ENCODE measurements at places on chromosomes 5 and 9.

DNA sequence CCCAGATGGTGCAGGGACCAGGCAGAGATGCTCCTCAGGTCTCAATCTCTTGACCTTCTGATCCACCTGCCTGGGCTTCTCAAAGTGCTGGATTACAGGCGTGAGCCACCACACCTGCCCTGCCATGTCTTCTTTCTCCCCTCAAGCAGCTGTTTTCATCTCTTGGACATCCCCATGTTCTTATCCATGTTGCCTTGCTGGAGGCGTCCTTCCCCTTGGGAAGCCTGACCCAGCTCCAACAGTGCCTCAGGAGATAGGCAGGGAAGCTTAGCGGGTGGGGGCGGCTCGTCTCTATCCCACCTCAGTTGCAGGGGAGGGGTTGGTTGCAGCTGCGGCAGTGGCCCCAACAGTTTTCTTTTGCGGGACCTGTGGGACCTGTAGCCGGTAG is 24.7 kb upstream of the SPATA31E1 start:
- DNase-seq: no peak

GRCh38 chr5:92460505-92460904 is 1077.4 kb upstream of the ARRDC3 start:
- no peak for DNase-seq

GRCh38 chr5:174972291-174972690 is 247.9 kb downstream of the MSX2 start:
- DNase-seq: no peak

DNA sequence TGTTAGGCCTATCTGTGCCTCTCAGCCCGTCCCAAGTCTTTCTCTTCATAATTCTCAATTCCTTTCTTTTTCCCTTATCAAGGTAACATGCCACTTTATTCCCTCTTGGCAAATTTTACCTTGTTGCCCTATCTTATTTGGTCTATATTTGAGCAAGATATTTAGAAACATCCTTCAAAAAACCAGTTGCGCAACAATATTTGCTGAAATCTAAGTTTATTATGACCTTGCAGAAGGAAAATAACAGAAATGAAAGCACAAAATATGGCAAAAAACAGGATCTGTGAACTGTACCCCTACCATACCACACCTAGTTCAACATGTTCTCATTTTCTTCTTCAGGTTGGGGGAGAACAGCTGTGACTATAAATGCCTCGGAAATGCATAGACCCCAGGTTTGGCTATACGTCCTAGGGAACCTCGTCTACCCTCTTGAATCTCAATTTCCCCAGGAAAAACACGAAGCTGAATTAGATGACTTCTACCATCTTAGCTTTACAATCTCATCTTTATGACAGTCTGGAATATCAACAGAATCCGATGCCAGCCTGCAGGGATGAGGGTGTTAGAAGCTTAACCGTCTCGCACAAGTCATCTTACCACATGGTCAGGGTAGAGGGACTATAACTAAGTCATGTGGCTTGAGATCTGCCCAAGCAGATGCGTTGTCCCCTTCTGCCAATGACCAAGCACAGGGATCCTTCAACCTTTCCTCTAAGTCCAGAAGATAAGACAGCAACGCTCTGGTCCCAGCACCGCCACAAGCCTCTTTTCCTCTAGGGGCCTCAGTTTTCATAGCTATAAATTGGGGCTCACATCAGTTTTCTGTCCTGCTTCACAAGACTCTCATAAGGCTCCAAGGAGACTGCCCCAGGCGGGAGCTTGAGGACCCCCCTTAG is 1.3 kb downstream of the LCP2 start:
- no peak for DNase-seq

DNA sequence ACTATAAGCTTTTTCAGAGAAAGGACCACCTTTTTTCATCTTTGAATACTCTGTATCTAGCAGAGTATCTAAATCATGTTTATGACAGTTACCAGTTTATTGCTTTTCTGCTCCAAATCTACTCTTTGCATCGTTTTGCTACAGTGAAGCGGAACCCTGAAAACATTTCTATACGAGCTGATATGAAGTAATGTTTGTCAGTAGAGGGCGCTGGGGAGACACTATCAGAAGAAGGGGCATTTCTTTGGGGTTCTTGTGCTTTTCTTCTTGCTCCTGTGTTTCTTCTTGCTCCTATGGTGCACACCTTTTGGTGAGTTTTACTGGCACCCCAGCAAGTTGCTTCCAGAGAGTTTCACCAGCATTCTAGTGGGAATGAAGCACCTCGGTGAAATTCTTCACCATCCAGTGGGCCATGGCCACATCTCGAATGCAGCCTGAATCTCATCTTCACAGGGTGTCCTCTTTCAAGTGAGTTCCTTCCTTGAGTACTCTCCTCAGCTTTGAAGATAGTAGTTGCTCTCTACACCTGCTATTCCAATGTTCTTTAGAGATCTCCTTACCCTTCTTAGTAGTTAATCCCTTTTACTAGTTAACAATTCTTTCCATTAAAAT is 98.4 kb downstream of the FGF1 start:
- DNase-seq: peak; percentile 23

DNA sequence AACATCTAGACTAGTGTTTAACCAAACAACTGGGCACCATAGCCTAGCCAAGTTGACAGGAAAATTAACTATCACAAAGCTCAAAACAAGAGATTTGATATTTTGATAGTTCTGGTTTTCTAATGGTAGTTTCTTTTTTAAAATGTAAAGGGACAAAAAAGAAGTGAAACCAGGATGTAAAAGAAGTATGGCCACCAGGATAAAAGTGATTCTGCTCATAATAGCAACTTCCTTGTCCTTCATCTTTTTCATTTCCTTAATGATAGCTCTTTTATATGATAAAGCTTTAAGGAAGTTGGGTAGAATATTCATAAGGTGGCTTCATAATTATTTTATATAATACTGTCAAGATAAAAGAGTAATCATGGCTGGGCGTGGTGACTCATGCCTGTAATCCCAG is 139.1 kb downstream of the BASP1 start:
- no peak for DNase-seq

Measured in CD4-positive, alpha-beta T cell treated with Interleukin-12 subunit alpha and Interleukin-12 subunit beta, for 1 hour (primary cell).